Right forelimb (tissue), 1 donor: ENCODE measurements at places on chromosomes 11 and 22.
A peak's percentile ranks its signal among the peaks of the same experiment; 100 is the strongest.

GRCh38 chr11:41609511-41609910, 150.1 kb upstream of the LRRC4C start:
- no peak for DNase-seq

DNA sequence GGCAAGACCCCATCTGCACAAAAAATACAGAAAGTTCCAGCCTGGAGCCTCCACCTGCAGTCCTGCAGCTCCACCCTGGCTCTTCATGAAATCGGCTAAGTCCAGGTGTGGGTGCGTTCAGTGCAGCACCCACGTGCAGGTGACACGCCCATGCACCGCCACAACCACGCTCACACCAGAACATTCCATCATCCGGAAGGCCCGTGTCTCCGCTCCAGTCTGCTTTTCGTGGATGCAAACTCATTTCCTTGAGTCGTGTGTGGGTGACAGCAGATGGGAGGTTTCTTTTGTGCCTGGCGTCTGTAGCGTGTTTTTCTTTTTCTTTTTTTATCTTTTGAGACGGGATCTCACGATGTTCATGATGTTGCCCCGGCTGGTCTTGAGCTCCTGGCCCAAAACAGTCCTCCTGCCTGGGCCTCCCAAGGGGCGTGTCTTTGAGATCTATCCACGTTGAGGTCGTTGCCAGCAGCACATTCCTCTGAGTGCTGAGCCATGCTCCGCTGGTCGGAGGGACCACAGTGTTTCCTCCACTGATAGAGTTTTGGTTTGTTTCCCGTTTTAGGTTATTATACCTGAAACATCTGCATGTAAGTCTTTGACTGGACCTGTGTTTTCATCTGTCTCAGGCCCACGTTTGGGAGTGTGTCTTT, 7.2 kb downstream of the PTDSS2 start:
- DNase-seq: peak; percentile 17

DNA sequence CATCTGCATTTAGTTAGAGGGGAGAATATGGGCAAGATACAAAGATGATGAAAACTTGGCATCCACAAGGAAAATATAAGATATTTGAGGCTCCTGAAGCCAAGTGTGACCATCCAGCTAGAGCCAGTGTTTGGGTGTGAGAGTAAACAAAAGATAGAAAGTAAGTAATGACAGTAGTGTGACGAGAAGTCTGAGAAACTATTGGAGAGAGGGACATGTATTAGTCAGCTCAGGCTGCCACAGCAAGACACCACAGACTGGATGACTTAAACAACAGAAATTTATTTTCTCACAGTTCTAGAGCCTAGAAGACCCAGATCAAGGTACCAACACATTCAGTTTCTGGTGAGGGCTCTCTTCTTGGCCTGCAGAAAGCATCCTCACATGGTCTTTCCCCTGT, 6.4 kb upstream of the CCKBR start:
- no peak for DNase-seq

GRCh38 chr11:11210446-11210845, 142.6 kb downstream of the CSNK2A3 start:
- DNase-seq: no peak

GRCh38 chr22:44894321-44894720, 115.5 kb downstream of the PHF21B start:
- DNase-seq: peak; percentile 5

GRCh38 chr11:10920205-10920604, 62.4 kb upstream of the ZBED5 start:
- DNase-seq: no peak

DNA sequence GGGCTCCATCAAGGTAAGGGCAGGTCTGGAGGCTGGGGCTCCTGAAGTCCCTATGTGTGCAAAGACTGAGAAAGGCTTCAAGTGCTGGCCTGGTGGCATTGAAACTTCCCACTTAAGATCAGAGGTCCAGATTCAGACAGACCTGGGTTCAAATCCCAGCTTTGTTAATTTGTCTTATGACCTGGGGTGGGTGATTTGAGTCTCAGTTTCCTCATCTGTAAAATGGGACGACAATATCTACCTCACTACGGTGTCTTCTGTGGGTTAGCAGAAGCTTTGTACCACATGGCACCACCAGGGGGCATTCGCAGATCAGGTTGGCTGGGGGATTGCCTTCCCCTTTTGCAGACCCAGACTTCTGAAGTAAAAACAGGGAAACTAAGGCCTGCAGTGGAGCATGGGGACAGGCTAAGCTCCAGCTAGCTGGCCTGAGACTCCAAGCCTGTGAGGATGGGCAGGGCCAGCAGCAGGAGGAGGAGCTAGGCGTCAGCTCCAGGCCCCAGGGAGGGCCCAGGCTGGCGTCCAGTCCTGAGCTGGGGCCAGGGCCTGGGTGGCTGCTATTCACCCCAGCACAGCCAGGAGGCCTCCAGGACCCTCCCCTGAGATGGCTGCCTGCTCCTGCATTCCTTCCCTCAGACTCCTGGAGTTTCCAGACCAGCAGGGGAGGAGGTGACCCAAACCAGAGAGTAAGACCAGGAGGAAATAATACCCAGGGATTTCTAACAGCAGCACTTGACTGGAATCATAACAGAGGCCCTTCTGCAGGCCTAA, 1.5 kb downstream of the CASTOR1 start:
- DNase-seq: peak; percentile 88

DNA sequence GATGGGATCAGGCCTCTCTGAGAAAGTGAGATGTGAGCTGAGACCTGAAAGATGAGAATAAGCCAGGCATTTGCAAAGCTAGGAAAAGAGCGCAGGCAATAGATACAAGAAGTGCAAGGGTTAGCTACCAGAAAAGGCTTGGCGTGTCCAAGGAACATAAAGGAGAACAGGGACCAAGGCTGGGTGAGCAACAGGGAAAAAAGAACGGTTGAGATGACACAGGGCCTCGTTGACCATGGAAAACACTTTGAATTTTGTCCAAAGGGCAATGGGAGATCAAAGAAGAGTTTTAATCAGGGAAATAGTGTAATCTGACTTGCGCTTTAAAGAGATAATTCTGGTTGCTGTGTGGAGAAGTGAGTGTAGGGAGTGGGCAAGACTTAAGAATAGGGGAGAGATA, 35.0 kb downstream of the RAB30 start:
- DNase-seq: no peak

GRCh38 chr11:40376331-40376730, 1083.1 kb downstream of the LRRC4C start:
- no peak for DNase-seq

GRCh38 chr22:43411040-43411868, 560 bp upstream of the MPPED1 start:
- no peak for DNase-seq

- DNase-seq: no peak
Measured at GRCh38 chr22:17929909-17930308, 94.5 kb downstream of the MICAL3 start.

GRCh38 chr11:92477686-92478085, 253.1 kb downstream of the FAT3 start:
- DNase-seq: no peak

DNA sequence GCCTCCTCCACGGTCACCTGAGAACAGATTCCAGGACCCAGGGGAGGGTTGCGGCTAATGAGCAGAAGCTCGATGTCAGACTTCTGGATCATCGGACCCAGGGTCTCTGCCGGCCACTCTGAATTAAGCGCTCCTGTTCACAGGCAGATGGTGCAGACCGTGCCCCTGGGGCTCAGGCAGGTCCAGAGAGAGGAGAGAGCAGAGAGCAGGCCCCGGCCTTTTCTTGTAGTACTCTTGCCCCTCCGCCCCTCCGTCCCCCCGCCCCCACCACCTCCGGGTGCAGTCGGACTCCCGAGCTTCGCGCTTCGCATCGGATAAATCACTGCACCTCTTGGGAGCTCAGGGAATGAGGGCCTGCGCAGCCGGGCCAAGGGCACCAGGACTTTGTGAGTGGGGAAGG, 50.3 kb downstream of the RPS6KA4 start:
- no peak for DNase-seq

DNA sequence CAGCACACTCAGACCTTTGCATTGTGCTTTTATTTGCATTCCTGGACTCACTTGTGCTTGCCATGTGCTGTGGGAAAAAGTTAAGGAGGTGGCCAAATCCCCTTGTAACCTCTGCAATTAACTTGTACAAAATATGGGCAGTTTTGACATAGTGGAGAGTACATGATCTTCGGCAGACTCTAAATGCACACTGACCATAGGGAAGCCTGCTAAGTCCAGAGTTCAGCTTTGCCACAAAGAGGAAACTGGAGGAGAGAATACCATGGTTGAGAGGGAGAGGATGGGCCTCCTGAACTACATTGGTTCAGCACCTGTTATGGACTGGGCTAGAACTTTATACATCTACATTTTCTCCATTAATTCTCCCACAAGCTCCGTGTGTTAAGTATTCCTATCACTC, 37.6 kb upstream of the CEP295 start:
- DNase-seq: no peak
